Left forelimb (tissue), 1 donor: ENCODE measurements at places on chromosomes 6 and 20.

DNA sequence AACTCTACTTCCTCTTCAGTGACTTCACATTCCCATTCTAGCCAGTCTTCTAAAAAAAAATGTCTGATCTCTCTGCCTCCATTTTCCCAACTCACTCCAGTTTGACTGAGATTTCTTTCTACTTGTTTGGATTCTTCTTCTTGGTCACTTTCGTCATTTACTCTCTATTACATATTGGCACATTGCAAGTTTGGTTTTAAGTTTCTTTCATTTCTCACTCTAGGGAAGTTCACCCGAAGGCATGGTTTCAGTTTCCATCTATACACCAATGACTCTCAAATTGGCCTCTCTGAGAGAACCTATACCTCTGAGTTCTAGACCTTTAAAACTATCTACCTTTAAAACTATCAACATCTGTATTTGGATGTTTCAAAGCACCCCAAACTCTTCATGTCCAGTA lies 51.3 kb downstream of the CD109 start:
- DNase-seq = no peak

DNA sequence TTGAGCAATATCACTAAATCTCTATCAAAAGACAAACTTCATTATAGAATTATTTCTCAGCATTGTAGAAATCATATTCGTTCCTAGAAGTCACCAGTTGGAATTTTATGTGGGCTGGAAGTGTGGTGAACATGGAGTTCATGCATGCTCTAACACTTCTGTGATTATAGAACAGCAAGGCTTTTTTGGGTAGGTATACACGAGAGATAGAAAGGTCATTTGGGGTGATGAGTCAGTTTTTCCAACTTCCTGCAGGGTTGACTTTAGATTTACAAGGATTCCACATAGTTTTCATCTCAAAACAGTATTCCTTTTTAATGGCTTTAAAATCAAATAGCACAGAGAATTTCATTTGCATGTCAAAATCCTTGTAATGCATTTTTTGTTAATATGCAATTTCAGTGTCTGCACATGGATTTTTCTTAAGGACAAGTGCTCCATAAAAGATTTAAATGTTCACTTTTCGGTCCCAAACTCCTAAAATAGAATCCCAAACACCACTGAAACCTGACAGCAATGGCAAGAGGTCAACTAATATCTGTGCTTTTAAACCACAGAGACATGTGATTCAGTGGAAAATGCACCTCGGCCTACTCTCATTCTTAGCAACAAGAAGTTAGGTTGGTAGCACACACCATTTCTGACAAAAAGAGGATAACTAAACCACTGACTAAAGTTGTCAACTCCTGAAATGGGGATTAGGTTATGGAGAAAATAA lies 211.0 kb downstream of the MOXD1 start:
- no peak for DNase-seq

DNA sequence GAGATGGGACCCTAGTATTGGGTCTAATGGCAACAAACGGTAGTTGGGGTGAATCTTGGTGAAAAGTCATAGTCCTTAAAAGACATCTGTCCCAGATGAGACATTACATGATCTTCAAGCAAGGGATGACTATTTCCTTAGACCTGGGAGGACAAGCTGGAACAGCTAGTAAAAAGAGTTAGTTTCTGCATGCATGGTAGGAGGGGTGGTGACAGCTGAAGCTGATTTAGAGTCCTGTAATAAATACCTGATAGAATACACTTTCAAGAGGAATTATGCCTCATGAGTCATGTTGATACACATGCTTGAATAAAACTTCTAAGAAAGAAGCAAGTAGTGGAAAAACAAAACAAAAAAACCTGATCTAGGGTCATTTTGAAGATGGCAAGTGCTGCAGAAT lies 247.4 kb downstream of the CD109 start:
- no peak for DNase-seq

- DNase-seq = no peak
Observed at GRCh38 chr20:31517373-31517772, 3.1 kb downstream of the HM13 start.

- no peak for DNase-seq
Observed at GRCh38 chr6:30206152-30206551, 7.1 kb downstream of the TRIM26 start.

- DNase-seq = no peak
Observed at GRCh38 chr20:38132156-38132909, 32.7 kb downstream of the TGM2 start.

DNA sequence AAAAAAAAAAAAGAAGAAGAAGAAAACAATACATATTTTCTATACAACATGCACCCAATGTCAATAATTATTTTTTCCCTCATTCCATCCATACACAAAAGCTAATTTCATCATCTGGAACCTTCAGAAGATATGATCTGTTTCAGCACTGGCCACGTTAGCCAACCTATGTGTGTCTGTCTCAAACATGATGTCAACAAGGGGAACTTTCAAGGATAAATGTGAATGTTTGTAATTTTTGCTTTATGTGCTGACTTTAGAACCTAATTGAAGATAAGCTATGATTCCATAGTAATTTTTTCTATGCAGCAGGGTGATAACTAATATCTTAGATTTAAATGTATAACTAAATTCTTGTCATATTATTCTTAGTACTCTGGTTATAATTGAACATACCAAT lies 37.9 kb downstream of the IPCEF1 start:
- DNase-seq = no peak

DNA sequence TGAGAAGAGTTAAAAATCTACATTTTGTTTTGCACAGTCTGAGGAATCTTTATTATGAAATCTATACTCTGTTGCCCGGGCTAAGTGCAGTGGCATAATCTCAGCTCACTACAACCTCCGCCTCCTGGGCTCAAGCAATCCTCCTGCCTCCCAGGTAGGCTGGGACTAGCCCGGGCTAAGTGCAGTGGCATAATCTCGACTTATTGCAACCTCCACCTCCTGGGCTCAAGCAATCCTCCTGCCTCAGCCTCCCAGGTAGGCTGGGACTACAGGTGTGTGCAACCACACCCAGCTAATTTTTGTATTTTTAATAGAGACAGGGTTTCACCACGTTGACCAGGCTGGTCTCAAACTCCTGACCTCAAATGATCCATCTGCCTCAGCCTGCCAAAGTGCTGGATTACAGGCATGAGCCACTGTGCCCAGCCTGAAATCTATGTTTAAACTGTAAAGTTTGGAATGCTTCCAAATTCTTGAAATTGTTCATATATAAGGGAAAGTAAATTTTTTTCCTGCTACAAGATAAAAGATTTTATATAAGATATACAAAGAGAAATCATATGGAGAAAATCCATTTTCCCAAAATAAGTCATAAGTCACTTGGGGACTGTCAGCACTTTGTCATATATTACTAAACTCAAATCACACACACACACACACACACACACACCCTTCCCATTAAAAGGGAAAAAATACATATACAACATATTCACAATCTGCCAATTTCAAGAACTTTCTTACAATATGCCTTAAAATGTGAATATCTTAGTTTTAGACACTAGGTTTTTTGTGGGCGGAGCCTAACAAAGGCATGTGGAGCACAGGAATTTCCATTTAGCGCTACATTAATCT lies 19.4 kb downstream of the PTPRK start:
- no peak for DNase-seq

GRCh38 chr6:139648430-139649000 lies 274.1 kb upstream of the CITED2 start:
- no peak for DNase-seq

- DNase-seq = peak; percentile 3
Observed at GRCh38 chr6:11644601-11645000, 107.1 kb downstream of the TMEM170B start.

DNA sequence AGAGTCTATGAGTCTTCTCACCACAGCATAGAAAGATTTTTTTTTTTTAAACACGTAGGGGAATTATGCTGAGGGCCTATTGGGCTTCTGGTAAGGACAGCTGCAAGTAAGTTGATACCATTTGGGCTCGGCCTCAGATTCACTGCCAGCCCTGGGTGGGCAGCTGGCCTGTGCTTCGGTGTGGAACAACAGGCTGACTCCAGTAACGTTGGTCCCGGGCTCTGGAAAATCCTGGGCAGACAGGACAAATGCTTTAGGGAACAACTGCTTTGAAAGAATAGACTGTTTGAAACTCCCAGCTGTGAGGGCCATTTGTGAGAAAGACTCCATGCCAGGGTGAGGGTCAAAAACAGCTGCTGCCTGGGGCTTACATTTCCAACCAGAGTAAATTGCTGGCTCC lies 366.5 kb downstream of the QKI start:
- peak; percentile 88 for DNase-seq

- no peak for DNase-seq
Observed at GRCh38 chr6:44386364-44386928, 1.1 kb upstream of the CDC5L start.

GRCh38 chr6:157343732-157344131 lies 20.4 kb upstream of the TMEM242 start:
- no peak for DNase-seq

GRCh38 chr6:50658561-50658960 lies 54.8 kb upstream of the TFAP2D start:
- DNase-seq = no peak
